ENCODE measurements at places on chromosomes 16 and 17.

DNA sequence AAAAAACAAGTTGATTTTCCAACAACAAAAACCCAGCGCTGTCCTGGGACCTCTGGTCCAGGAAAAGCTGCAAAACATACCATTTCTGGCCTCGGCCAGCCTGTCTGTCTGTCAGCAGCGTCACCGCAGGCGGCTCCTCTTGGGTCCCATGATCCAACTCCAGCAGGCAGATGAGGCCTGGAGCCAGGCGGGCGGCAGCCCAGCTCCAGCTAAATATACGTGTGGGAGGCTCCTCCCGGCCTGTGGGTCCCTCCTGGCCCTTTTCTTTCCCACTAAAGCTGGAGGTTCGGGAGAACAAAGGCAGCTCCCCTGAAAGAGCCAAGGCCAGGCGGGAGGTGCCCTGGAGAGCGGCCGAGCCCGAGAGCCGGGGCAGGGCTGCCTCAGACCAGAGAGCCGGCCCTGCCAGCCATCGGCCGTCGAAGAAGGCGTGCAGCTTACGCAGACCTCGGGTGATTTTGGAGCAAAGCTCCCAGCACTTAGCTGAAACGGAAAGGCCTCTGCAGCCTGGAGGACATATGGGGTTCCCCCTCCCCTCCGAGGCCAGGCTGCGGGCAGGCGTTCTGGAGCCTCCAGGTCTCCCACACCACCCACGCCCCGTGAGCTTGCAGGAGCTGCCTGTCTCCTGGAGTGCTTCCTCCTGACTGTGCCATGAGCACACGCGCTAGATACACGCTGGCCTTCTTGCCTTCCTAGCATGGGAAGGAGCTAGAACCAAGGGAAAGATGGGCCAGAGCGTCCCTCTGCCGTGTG, 19.9 kb upstream of the JPH3 start:
- DNase-seq: no peak

GRCh38 chr16:1992704-1993317, 3.0 kb downstream of the SYNGR3 start:
- DNase-seq: no peak

DNA sequence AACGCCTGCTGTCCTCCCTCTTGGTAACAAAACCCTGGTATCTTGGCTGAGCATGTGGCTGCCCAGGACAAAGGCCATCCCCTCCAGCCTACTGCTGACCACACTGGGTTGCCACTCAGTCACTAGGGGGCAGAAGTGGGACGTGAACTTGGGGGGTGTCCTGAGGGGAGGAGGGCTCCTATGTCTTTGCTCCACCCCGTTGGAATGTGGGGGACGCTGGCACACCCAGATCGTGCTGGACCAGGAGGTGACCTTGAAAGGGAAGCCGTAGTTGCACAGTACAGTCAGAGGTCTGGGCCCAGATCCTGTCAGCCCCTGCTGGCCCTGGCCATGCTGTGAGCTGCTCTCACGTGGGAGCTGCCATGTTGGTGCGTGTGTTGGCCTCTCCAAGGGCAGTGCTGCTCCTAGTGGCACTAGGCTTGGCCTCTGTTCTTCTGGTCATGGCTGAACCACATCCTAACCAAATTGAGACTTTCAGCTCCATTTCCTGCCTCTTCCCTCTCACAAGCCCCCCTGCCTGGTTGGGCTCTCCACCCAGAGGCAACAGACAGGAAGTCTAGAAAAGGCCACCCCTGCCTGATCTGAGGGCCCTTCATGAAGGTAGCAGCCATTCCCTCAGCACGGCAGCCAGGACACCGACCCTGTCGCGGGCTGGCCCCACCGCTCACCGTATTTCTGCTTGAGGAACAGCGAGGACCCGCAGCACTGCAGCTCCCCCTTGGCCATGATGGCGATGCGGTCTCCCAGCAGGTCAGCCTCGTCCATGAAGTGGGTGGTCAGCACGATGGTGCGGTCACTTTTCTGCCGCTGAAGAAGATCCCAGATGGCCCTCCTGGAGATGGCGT, 29.0 kb upstream of the RNPS1 start:
- no peak for DNase-seq

- no peak for DNase-seq
These were observed 86.7 kb downstream of the MRC2 start for GRCh38 chr17:62714016-62714777.

DNA sequence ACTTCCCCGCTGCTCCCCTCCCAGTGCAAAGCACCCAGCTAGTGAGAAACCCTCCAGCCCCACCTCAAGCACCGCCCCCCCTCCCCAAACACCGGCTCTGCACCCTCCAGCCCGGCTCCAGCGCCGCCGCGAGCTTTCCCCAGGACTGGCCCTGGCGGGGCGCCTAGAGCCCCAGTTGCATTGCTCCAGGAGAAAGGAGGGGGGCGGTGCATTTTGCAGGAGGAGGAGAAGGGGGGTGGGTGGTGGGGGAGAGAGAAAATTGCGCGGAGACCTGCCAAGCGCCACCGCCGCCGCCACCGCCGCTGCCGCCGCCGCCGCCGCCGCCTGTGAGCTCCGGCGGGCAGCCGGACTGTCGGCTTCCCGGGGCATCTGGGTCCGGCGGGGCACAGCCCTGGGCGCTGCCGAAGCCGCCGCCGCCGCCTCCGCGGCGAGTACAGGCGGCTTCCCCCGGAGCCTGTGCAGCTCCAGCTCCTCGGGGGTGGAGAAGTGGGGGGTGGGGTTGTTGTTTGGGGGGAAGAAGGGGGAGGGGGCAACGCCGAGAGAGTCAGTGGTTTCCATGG, 333 bp upstream of the NOG start:
- DNase-seq: no peak

- no peak for DNase-seq
These were observed 17.5 kb downstream of the COG7 start for GRCh38 chr16:23435500-23435899.

DNA sequence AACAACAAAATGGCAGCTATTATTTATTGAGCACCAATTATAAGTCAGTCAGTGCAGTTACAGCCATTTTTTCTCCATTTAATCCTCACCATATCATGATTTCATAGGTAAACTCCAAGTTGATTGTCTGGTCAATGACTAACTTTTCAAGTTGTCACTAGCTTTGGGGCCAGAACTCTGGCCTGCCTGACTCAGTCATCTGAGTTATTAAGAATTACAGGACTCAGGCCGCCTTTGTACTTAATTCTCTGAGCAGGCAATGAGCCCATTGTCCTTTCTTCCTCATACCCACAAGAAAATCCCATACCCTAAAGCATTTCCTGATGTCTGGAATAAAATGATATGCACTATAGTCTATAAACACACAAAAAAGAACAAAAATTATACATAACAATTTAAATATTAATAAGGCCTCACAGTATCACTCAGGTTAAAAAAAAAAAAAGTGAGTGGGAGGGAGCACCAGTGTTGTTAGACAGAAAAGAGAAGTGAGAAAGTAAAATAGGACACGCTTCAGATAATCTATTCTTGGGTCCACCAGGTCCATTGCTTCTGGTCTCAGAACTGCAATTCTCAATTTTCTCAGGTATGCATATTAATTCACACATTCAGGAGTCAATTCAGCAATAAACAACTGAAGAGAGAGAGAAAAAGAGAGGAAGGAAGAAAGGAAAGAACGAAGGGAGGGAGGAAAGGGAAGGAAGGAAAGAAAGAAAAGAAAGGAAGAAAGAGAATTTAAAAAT, 70.2 kb downstream of the SPAG9 start:
- DNase-seq: no peak

- no peak for DNase-seq
These were observed 19.5 kb upstream of the USP10 start for GRCh38 chr16:84680165-84680842.

GRCh38 chr16:67166598-67167168, 2.1 kb downstream of the HSF4 start:
- DNase-seq: no peak

Measured in DMS79 (cell line).